ENCODE measurements at places on chromosomes 12 and 14.

- DNase-seq, result no peak
These were observed 15.3 kb downstream of the MEG3 start for GRCh38 chr14:100841066-100841760.

DNA sequence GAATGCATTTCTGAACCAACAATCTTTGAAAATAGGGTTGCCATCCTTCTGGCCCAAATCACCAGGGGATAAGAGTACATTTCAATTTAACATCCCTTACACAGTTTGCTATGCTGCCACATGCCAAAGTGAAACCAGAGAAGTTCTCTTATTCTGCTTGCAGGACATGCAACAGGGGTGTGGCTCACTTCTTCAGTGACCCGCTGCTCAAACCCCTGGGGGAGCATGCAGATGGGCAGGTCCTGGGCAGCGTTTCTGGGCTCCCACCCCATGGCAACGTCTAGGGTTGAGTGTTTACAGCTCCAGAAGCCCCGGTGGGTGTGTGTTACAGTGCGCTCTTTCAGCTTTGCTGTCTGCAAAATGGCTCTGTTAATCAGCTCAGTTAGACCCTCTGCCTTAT lies 1306.3 kb upstream of the TMEM132C start:
- DNase-seq, result no peak

DNA sequence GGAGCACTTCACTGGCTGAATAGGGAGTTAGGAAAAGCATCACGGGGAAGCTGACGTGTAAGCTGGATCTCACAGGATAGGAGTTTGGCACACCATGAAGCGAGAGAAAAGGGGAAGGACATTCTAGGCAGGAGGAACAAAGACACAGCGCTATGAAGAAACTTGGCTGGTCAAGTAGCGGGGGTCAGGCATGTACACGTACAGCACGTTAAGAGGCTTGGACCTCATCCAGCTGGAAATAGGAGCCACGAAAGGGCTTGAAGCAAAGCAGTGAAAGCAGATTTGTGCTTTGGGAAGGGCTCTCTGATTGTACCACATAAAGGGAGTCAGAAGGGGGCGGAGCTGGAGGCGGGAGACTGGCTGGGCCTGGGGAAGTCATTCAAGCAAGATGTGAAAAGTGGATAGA lies 19.6 kb upstream of the GALNT8 start:
- no peak for DNase-seq

GRCh38 chr12:127620735-127621355 lies 646.1 kb upstream of the TMEM132C start:
- DNase-seq, result no peak

GRCh38 chr14:53384073-53384472 lies 230.9 kb upstream of the DDHD1 start:
- no peak for DNase-seq

- DNase-seq, result no peak
These were observed 168.0 kb downstream of the PHLDA1 start for GRCh38 chr12:75863533-75863932.

Measured in stimulated activated CD4-positive, alpha-beta T cell treated with anti-CD3 and anti-CD28 coated beads, Interleukin-1b, Interleukin-23, amount 100 ng/mL, for 1 hour (primary cell).